ENCODE measurements at places on chromosomes 2 and 18.
A peak's percentile ranks its signal among the peaks of the same experiment; 100 is the strongest.

DNA sequence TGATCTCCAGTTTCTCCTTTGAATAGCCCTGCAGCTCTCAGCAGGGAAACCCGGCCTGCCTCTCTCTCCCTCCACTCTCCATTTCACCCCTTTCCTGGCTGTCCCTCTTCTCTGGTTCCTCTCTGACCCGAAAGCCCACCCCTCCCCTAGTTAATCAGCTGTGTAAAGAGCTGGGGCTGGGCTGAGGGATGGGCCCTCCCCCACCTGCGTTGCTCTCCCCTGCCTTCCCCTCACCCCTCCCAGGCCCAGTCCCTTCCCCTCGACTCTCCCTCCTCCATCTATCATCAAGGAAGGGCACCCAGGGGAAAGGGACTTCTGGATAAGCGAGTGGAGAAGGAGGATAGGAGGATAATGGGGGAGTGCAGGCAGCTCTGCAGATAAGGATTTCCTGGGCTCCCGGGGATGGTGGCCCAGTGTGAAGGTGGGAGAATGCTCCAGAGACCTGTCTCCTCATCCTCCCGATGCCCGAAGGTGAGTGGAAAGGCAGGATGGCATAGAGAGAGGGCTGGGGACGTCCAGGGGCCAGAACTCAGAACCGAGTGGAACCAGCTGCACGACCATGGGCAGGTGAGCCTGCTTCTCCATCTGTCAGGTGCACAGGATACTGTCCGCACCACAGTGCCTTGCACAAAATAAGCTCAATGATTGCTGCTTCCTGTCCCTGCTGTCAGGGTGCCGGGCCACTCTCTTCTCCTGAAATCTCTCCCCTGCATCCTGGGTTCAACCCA, 12.0 kb downstream of the SLC30A3 start:
- no peak for DNase-seq

DNA sequence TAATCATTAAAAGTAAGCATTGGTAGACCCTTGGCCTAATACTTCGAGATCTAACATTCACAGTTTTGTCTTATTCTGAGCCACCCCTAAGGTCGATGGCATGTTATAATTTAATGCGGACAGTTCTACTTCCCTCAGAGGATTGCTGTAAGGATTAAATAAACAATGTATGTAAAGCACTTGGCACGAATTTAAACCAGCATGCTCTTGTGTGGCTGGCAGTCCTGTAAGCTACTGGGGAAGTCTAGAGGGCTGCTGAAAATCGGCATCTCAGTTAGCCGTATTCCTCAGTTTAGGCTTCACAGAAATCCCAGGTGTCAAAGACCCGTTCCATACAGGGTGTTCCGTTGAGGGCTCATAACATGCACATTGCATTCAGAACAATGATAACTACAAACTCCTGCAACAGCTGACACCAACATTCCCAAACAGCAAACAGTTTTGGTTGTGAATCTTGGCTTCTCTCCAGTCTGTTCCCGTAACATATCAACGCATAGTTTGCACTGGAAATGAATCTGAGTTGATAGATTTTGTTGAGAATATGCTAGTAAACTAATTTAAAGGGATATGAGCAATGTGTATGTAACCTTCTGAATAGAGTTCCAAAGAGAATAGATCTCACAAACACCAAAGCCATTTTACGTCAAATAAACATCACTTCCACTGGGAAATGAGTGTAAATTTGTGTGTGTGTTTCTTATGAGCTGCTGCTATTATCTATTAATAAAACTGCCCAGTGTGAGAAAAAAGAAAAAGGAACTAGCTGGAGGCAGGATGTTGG, 52.2 kb upstream of the ACKR3 start:
- DNase-seq, result no peak

DNA sequence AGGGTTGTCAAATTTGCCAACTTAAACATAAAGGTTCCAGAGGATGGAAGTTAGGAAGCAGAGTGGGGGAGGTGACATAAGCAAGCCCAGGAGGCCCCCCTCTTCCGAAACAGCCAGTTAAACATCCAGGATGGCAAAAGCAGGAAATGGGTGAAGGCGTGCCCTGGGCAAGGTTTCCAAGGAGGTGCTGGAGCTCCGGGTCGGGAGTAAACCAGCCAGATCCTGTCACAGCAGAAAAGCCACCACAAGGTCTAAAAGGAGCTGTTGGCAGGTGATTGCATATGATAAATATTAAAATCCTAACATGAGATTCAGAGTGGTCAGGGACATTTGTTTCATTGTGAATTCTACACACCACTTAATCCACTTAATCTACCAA, 572.2 kb upstream of the SALL3 start:
- no peak for DNase-seq

DNA sequence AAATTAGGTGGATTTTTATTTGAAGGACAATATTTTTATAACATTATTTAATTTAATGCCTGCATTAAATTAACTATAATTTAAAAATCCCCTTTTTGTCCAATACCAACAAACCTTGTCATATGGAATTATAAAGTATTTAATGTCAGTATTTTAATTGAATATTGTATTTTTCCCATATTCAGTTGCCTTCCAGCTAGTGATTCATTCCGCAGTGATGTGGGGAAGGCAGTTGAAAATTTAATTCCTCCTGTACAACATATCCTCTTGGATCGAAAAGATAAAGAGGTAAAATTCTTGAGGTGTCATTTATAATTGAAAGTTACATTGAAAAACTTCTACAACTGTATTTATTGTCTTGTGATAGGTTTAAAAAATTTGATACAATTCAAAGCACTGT, 40.4 kb downstream of the WDR7 start:
- no peak for DNase-seq

- DNase-seq, result peak; percentile 98
Measured at GRCh38 chr18:77114415-77115191, 18.0 kb downstream of the MBP start.

DNA sequence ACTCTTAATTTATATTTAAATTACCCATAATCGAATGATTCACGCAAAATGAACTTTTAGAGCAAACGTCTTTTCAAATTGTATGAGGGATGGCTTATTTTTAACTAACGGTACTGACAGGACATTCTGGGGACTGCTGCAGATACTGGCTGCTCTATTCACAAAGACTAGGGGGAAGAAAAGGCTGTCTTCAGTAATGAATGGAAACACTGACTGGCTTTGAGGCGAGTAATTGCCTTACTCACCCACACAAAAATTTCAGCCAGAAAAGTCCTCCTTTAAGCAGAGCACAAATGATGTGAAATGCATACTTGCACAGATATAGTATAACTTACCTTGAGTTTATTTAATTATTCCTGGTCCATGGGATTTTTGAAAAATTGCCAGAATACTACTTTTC, 852.6 kb downstream of the DPP10 start:
- no peak for DNase-seq

DNA sequence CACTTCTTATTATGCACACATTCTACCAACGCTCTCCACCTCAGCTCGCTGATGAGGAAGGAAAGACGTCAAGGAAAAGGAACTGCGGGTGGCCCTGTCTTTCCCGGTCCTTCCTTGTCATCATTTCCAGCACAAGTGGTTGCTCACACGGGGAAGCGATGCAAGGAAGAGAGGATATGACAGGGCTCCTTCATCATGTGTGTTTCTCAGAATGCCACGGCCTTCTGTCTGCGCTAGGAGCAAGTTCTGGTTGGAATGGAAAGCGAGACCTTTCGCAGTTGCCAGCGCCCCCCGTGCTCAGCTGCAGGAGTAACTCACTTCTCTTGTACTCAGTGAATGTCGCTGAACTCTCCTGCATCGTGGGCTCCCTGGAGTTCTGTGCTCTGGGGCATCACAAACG, 191.8 kb upstream of the GLI2 start:
- DNase-seq, result no peak

DNA sequence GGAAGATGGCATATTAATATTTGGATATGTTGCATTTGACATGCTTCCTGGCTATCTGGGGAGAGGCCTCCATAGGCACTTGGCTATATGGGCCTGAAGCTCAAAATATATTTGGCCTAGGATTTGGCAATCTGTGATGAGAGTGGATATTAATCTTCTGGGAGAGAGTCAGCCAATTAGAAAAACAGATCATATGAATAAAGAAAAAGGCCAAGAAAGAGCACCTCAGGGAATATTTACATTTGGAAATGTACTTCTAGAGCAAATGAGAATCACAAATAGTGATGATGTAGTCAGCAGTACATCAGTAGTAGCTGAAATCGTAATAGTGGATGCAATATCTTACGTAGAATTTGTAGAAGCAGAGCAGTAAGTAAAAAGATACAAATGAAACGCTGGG, 277.0 kb downstream of the CTNNA2 start:
- DNase-seq, result no peak

- no peak for DNase-seq
Measured at GRCh38 chr2:221551864-221552263, 20.2 kb downstream of the EPHA4 start.

GRCh38 chr2:237134321-237135230, 48.9 kb downstream of the COPS8 start:
- no peak for DNase-seq
